ENCODE measurements at places on chromosomes 12 and 14. TPM values are rescaled to one million over a fixed set of nuclear protein-coding genes. Genes with fewer than 3 reads are reported as not detected.

The GPR65 gene
- 1.2 TPM for total RNA-seq

The TAS2R19 gene
- total RNA-seq: 6.4 TPM

GRCh38 chr12:56129942-56130495, 2.0 kb downstream of the ESYT1 start:
- H3K4me3 ChIP-seq: peak overlapping the region; percentile 75
- peaks cover 35% of the 10 kb centered on the region for H3K4me1 ChIP-seq
- DNase-seq: no peak
- peak overlapping the region; percentile 95 for H3K27ac ChIP-seq

GRCh38 chr12:49584591-49584990, 16.6 kb upstream of the MCRS1 start:
- no peaks in the 10 kb centered on the region for H3K27me3 ChIP-seq
- H3K4me3 ChIP-seq: no peak overlapping the region
- H3K36me3 ChIP-seq: no peaks in the 10 kb centered on the region
- DNase-seq: no peak
- H3K4me1 ChIP-seq: peaks cover 32% of the 10 kb centered on the region

- no peak for DNase-seq
- H3K27me3 ChIP-seq: no peaks in the 10 kb centered on the region
- H3K27ac ChIP-seq: no peak overlapping the region
- H3K36me3 ChIP-seq: no peaks in the 10 kb centered on the region
Measured at GRCh38 chr12:23472329-23472971, 477.0 kb downstream of the SOX5 start.

GRCh38 chr14:63995285-63995684, 142.5 kb downstream of the SYNE2 start:
- no peak overlapping the region for H3K27ac ChIP-seq
- no peak overlapping the region for H3K4me3 ChIP-seq
- DNase-seq: no peak
- H3K27me3 ChIP-seq: no peaks in the 10 kb centered on the region

Data from vagina (tissue), 2 donors.